ENCODE measurements at places on chromosomes 6 and 20.

DNA sequence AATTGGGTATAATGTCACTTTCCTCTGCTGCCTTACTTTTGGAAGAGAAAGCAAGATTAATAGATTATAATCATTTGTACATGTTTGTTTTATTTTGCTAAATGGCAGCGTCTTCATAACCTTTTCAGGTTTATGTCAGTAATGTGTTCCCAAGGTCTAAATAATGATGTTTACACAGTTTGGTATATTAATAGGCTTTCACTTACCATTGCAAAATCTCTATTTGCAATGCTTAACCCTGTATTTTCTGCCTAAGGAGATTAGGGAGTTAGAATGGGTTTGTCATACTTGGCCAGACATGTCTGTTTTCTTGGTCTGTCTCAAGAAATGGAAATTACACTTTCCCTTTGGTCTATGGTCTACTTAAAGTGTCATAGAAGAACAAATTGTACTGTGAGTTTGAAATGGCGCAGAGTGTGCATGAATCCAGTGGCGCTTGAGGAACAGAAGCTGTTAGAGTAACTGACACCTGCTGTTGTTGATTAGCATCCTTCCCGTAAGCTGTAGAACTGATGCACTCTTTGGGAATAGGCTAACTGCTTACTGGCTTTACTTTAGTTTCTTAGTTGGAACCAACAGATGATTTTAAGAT is 261.1 kb downstream of the SAMD5 start:
- DNase-seq: no peak

- no peak for DNase-seq
These were observed 7.0 kb downstream of the SLC22A23 start for GRCh38 chr6:3449750-3450305.

- DNase-seq: no peak
These were observed 148.6 kb downstream of the LRRC1 start for GRCh38 chr6:53943395-53943794.

- DNase-seq: no peak
These were observed 66.3 kb upstream of the FBXL4 start for GRCh38 chr6:99014061-99014460.

GRCh38 chr6:54415517-54415916 is 107.3 kb downstream of the TINAG start:
- DNase-seq: no peak

- no peak for DNase-seq
These were observed 42.5 kb downstream of the LYRM2 start for GRCh38 chr6:89596056-89596455.

DNA sequence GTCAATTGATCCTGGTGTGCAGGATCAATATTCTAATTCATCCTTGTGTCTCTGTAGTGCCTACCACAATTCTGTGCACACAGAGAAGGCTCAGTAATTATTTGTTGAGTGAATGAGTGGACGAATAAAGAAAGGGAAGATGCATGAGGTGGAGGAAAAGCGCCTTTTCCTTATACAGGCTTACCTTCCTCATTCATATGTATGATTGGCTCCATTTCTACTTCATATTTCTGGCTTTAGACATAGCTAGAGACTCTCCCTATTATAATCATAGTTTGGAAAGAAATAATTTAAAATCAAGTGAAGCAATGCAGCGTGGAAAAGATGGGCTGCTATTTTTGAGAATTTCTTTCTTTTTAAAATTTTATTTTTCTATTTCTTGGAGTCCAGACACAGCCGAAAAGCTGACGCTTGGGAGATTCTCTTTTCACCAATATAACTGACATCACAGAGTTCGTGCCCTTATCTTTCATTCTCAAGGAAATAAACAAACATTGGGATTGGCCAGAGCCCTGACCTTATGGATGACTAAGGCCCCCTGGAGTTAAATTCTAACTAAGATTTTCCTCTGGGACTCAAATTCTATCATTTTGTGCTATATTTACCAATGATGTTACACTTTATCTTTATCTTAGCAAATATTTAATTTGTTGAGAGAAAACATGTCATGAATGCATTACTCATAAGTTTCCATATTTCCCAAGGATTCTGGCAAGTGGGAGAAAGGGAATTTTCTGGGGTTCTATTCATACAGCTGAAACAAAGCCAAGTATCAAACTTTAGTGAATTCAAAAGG is 48.1 kb downstream of the PRL start:
- no peak for DNase-seq

DNA sequence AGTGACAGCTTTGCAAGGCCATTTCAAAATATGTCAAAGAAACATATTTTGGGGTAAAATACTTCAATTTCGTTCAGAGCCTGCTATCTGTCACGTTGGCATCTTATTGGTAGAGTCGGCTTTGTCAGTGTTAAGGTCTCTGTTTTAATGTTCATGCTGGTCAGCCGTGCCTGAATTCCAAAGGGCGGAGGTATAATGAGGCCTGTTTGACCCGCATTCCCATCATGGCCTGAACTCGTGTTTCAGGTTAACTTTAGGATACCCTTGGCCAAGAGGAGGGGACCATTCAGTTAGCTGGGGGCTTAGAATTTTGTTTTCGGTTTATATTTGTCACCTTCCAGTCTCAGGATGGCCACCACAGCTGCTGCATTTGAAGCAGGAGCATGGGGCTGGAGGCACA is 236.4 kb downstream of the NFATC2 start:
- no peak for DNase-seq

DNA sequence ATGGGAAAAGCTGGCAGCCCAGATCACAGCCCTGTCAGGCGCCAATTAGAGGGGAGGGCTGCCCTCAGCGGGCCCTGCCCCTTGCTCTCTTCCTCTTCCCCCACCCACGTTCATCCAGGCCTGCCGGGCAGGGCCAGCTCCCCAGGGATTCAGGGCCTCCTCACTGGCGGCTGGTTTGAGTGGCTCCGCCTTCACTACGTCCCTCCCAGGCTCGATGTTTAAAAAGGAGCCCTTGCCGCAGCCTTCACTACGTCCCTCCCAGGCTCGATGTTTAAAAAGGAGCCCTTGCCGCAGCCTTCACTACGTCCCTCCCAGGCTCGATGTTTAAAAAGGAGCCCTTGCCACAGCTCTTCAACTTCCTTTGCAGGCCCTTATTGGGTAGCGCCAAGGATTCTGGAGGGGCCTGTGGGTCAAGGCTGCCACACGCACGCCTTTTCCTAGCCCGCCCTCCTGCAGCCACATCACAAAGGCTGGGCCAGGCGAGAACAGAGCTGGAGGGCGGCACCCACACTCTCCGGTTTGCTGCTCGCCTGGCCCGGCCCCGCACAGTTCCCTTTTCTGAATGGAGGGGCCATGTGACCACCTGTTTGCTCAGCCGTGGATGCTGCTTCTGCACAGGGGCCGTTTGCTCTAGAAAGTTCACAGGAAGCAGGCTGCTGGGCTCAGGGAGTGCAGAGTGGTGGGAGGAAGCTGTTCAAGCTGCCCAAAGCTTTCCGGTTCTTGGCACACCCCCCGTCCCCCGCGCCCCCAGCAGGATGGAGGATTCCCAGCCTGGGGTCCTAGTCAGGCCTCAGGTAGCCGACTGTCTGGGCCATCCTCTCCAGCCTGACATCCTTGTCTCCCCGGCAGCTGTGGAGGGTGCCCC is 1.6 kb downstream of the SLC17A9 start:
- DNase-seq: peak; percentile 89

- no peak for DNase-seq
These were observed 83.3 kb downstream of the CHD6 start for GRCh38 chr20:41534842-41535241.

GRCh38 chr6:26576929-26577719 is 19.6 kb upstream of the ABT1 start:
- no peak for DNase-seq

DNA sequence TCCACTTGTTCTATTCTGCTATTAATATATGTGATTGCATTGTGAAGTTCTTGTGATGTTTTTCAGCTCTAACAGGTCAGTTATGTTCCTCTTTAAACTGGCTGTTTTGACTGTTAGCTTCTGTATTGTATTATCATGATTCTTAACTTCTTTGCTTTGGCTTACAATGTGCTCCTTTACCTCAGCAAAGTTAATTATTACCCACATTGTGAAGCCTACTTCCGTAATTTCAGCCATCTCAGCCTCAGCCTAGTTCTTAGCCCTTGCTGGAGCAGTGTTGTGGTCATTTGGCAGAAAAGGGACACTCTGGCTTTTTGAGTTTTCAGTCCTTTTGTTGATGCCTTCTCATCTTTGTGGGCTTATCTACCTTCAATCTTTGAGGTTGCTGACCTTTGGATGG is 440.2 kb downstream of the TBC1D32 start:
- DNase-seq: no peak

- peak; percentile 82 for DNase-seq
These were observed 315 bp upstream of the PDE10A start for GRCh38 chr6:165663377-165663735.

GRCh38 chr20:52652271-52652670 is 319.9 kb upstream of the TSHZ2 start:
- DNase-seq: no peak

GRCh38 chr6:131966443-131966842 is 15.3 kb upstream of the CCN2 start:
- no peak for DNase-seq

DNA sequence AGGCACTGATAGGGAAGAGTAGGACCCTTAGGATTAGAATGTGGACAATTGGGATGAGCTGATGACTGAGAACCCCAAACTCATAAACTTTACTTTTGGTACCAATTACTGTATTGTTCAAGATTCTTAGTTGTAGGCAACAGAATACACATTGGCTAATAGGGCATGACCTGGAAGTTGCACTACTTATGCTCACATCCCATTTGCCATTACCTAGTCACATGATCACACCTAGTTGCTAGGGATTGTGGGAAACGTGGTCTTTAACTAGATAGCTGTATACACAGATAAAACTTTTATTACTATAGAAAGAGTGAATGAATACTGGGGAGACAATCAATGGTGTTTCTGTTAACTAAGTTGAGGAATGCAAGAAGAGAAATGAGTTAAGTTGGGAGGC is 113.4 kb upstream of the AKIRIN2 start:
- no peak for DNase-seq

- DNase-seq: no peak
These were observed 28.3 kb upstream of the HLA-E start for GRCh38 chr6:30461055-30461454.

- DNase-seq: no peak
These were observed 542.9 kb upstream of the IMPG1 start for GRCh38 chr6:76615395-76615794.

DNA sequence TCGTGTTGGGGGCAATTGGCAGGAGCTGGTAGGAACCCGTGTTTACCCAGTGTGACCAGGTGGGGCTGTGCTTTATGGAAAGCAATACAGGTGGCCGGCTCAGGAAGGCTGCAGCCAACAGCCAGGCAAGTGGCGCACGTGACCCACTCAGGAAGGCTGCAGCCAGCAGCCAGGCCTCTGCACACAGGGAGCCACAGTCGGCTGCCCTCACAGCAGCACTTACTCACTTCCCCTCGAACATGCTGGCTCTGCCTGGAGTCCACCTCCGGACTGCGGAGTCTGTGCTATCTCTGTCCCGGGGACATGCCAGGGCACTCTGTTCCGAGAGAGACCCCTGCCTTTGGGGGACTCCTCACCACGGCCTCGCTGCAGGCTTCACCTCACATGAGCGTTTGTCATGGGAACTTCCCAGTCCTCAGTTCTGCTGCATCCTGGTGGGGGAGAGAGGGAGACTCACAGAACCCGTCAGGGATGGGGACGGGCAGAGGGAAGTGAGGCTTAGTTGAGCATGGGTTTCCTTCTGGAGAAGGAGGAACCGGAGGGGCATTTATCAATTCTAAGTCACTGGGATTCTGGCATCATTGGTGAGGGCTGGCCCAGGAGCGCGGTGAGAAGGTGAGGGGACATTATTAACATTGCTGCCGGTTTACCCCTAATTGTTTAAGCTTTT is 76.8 kb downstream of the TTLL2 start:
- DNase-seq: peak; percentile 84

- no peak for DNase-seq
These were observed 19.8 kb downstream of the NEDD9 start for GRCh38 chr6:11212664-11213063.

DNA sequence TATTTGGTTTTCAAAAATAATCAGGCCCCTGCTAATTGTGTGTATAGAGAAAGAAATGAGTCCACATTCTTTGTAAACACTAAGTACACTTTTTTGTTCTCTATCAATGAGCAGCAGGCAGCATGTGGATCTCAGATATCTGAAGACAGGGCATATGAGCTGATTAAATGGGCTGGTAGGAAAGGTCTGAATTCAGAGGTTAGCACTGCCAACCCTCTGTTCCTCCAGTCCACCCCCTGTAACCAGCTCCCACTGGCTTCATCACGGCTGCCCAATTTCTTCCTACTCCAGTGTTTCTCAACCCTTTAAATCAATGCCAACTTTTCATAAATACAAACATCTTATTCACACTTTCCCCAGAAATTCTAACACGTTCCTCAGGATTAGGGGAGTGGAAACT is 128.5 kb downstream of the TPBG start:
- no peak for DNase-seq

GRCh38 chr6:72322771-72323170 is 299.1 kb upstream of the KCNQ5 start:
- no peak for DNase-seq

DNA sequence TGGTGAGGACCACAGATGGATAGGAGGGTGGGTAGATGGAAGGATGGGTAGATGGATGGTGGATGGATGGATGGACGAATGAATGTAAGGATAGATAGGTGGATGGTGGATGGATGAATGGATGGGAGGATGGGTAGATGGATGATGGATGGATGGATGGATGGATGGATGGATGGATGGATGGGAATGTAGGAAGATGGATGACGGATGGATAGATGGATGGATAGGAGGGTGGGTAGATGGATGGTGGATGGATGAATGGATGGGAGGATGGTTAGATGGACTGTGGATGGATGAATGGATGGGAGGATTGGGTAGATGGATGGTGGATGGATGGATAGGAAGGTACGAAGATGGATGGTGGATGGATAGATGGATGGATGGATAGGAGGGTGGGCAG is 51.1 kb downstream of the BPIFB1 start:
- DNase-seq: no peak

DNA sequence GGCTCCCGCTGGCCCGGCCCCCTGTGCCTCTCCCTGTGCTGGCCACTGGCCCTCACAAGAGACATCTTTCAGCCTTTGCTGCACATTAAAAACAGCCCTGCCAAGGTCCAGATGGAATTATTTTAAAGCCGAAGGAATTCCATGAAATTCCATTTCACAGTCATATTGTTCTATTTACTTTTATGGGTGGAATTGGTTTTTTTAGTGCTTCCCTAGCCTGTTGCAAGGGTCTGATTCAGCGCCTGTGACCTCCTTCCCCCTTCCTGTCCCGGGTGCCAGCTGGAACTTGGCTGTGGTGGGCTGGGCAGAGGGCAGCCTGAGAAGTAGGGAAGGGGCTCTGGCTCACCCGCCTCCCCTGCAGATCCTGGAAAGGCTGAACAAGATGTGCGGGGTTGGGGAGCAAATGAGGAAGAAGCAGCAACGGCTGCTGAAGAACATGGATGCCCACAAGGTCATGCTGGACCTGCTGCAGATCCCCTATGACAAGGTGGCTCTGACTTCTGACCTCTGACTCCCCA is 34.3 kb downstream of the UQCC2 start:
- DNase-seq: no peak

- no peak for DNase-seq
These were observed 640.0 kb upstream of the GJE1 start for GRCh38 chr6:141492521-141493284.
